Dermis blood vessel endothelial cell (primary cell): ENCODE measurements at places on chromosomes 5 and 9. TPM values are rescaled to one million over a fixed set of nuclear protein-coding genes. Genes with fewer than 3 reads are reported as not detected.

Gene LYRM7
- total RNA-seq, result 3.4 and 6.5 TPM in 2 replicates

Gene ARID3C
- 0.09 and 0.51 TPM in 2 replicates for total RNA-seq

Gene EQTN
- not detected in 2 replicates for total RNA-seq

Gene TAF11L5
- total RNA-seq, result not detected in 2 replicates

Gene WWC1
- total RNA-seq, result 1.1 and 26.2 TPM in 2 replicates

Gene RMRP
- total RNA-seq, result 9,128 and 10,291 TPM in 2 replicates

Gene SV2C
- total RNA-seq, result 0.05 TPM in 1 of 2 replicates, not detected in the other

Gene GABRA6
- not detected in 2 replicates for total RNA-seq

Gene GTF3C5
- 53.3 and 59.2 TPM in 2 replicates for total RNA-seq

Gene CCL28
- total RNA-seq, result 1.2 and 3.6 TPM in 2 replicates

Gene CBY3
- total RNA-seq, result not detected in 2 replicates

Gene MZB1
- 0.14 TPM in 1 of 2 replicates, not detected in the other for total RNA-seq

Gene ENHO
- total RNA-seq, result 0.42 TPM in 1 of 2 replicates, not detected in the other
